Left lung (tissue), 14 donors: ENCODE measurements at places on chromosomes 5 and 9. TPM values are rescaled to one million over a fixed set of nuclear protein-coding genes. Genes with fewer than 3 reads are reported as not detected.

GRCh38 chr5:158209219-158209908 lies 350.4 kb upstream of the CLINT1 start:
- H3K4me3 ChIP-seq: no peak overlapping the region
- no peaks in the 10 kb centered on the region for H3K27me3 ChIP-seq
- no peaks in the 10 kb centered on the region for H3K36me3 ChIP-seq
- H3K4me1 ChIP-seq: no peaks in the 10 kb centered on the region

GRCh38 chr5:83844449-83845068 lies 123.9 kb upstream of the HAPLN1 start:
- peak; percentile 19 for DNase-seq
- no peaks in the 10 kb centered on the region for H3K36me3 ChIP-seq
- no peak overlapping the region for H3K4me3 ChIP-seq

GRCh38 chr9:8071445-8071798 lies 271.8 kb upstream of the DMAC1 start:
- H3K27ac ChIP-seq: no peak overlapping the region
- DNase-seq: no peak
- no peak overlapping the region for H3K4me3 ChIP-seq
- H3K4me1 ChIP-seq: no peaks in the 10 kb centered on the region

- peak overlapping the region; percentile 57 for H3K27ac ChIP-seq
- no peaks in the 10 kb centered on the region for H3K27me3 ChIP-seq
- no peak for DNase-seq
- no peaks in the 10 kb centered on the region for H3K36me3 ChIP-seq
Measured at GRCh38 chr9:106697390-106697749, 165.6 kb upstream of the ZNF462 start.

DNA sequence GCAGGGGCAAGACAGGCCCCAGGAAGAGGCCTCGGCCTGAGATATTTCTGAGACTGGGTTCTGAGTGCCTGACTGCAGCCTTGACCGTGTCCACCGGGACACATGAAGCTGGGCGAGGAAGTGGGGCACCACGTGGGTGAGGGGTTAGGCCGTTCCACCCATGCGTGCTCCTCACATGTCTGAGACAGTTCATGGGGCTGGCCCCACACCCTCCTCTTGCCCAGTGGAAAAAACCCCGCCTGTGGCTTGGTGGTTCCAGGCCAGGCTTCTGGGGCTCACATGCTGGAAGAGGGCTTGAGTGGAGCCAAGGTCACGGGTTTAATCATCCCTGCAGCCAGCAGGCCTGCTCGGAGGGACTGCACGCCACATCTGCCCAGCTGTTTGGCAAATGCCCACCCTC lies 11.4 kb downstream of the HMCN2 start:
- H3K36me3 ChIP-seq: no peaks in the 10 kb centered on the region
- H3K4me1 ChIP-seq: no peaks in the 10 kb centered on the region
- DNase-seq: no peak
- H3K27ac ChIP-seq: no peak overlapping the region
- no peaks in the 10 kb centered on the region for H3K27me3 ChIP-seq

- DNase-seq: no peak
- no peak overlapping the region for H3K27ac ChIP-seq
- H3K36me3 ChIP-seq: no peaks in the 10 kb centered on the region
- H3K4me3 ChIP-seq: no peak overlapping the region
- H3K27me3 ChIP-seq: no peaks in the 10 kb centered on the region
- no peaks in the 10 kb centered on the region for H3K4me1 ChIP-seq
Measured at GRCh38 chr5:120527251-120527650, 63.2 kb downstream of the PRR16 start.

DNA sequence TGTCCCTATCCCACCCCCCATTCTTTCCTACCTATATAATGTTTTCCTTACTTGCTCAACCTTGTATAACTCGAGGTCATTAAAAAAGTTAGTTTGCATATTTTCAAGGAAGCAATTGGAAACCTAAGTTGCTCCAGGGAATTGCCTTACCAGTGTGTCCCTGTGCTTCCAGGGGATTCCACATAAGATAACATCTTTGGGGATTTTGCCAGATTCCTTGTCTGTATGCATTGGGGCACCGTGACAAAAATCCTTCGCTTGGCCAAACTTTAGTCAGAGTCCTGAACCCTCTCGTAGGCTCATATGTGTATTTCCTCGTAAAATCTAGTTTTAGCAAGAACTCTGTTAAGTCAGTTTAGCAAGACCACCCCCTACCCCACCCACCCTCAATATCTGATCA lies 14.7 kb upstream of the OSMR start:
- H3K4me3 ChIP-seq: no peak overlapping the region
- peaks cover 2% of the 10 kb centered on the region for H3K4me1 ChIP-seq
- DNase-seq: no peak
- no peak overlapping the region for H3K27ac ChIP-seq

- no peak overlapping the region for H3K4me3 ChIP-seq
- H3K36me3 ChIP-seq: peaks cover 56% of the 10 kb centered on the region
- no peaks in the 10 kb centered on the region for H3K27me3 ChIP-seq
- no peaks in the 10 kb centered on the region for H3K4me1 ChIP-seq
- no peak overlapping the region for H3K27ac ChIP-seq
Measured at GRCh38 chr5:172071309-172071875, 65.0 kb upstream of the FBXW11 start.

GRCh38 chr5:23484096-23484495 lies 23.3 kb upstream of the PRDM9 start:
- no peak overlapping the region for H3K27ac ChIP-seq

GRCh38 chr9:99925541-99925940 lies 19.1 kb downstream of the STX17 start:
- H3K27ac ChIP-seq: no peak overlapping the region
- no peak for DNase-seq
- peaks cover 49% of the 10 kb centered on the region for H3K36me3 ChIP-seq
- H3K4me3 ChIP-seq: no peak overlapping the region
- no peaks in the 10 kb centered on the region for H3K27me3 ChIP-seq

GRCh38 chr9:113635586-113635985 lies 172.1 kb downstream of the RGS3 start:
- no peak overlapping the region for H3K27ac ChIP-seq
- H3K4me3 ChIP-seq: no peak overlapping the region
- no peak for DNase-seq
- no peaks in the 10 kb centered on the region for H3K27me3 ChIP-seq
- H3K36me3 ChIP-seq: no peaks in the 10 kb centered on the region
- peaks cover 3% of the 10 kb centered on the region for H3K4me1 ChIP-seq

- DNase-seq: no peak
- H3K36me3 ChIP-seq: no peaks in the 10 kb centered on the region
- H3K27ac ChIP-seq: no peak overlapping the region
- no peaks in the 10 kb centered on the region for H3K4me1 ChIP-seq
- no peaks in the 10 kb centered on the region for H3K27me3 ChIP-seq
Measured at GRCh38 chr5:103108086-103108485, 11.9 kb downstream of the GIN1 start.

DNA sequence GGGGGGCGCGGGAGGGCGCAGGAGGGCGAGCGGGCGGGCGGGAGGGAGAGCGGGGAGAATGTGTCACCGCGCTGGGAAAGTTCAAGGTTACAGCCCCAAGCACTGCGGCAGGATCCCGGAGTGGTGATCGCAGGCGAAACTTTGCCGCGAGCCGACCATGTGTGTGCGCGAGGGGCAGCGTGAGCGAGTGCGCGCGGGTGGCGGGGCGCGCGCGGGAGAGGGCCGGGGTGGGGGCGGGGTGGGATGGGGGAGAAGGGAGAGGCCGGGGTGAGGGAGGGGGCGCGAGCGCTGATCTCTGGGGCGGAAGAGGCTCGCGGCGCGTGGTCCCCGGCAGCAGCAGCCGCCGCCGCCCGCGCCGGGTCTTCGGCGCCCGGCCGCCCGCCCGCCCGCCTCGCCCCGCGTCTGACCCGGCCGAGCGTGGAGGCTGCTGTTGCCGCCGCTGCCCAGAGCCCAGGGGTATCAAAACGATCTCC lies at the start of gene NFIB:
NFIB (minus strand) TSS at position 191 of the 473 bp plus-strand sequence. CDS start 630 bp downstream, outside the sequence.
- H3K27me3 ChIP-seq: peaks cover 72% of the 10 kb centered on the region
- H3K27ac ChIP-seq: peak within 1 kb of the TSS; percentile 96
- peaks cover 37% of the 10 kb centered on the region for H3K4me1 ChIP-seq
- DNase-seq: peak; percentile 40
- peak within 1 kb of the TSS; percentile 64 for H3K4me3 ChIP-seq

DNA sequence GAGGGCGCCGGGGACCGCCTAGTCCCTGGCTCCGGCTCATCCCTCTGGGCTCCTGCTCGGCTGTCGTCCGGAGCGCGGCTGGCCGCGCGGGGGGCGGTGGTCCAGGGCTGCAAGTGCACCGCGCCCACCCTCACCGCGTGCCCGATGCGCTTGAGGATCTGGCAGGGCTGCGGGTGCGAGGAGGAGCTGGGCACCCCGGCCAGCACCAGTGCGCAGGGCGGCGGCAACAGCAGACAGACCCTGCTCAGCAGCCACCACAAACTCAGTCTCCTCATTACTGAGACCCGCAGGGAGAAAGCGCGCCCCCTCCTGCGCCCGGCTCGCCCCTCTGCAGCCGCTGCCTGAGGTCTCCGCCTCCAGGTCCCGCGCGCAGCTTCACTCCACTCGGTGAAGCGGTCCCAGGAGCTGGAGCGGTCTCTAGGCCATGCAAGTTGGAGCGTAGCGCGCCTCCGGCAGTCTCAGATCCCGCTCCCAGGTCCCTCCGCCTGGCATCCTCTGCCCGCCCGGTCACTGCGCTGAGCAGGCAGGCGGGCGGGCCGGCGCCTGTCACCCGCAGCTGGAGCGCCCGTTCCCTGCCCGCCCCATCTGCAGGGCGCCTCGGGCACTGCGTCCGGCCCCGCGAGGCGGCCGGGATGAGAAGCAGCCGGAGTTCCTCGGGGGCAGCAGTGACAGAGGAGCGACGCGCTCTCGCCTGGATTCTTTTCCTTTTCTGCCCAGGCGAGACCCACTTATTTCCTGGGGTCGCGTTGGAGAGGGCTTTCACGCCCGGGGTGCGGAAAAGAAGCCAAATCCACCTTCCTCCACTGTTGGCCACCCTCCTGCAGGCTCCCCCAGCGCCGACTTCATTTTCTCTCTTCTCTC lies 512 bp downstream of the GRIN3A start:
- H3K36me3 ChIP-seq: no peaks in the 10 kb centered on the region
- H3K27ac ChIP-seq: no peak overlapping the region
- peaks cover 36% of the 10 kb centered on the region for H3K27me3 ChIP-seq
- no peak for DNase-seq

DNA sequence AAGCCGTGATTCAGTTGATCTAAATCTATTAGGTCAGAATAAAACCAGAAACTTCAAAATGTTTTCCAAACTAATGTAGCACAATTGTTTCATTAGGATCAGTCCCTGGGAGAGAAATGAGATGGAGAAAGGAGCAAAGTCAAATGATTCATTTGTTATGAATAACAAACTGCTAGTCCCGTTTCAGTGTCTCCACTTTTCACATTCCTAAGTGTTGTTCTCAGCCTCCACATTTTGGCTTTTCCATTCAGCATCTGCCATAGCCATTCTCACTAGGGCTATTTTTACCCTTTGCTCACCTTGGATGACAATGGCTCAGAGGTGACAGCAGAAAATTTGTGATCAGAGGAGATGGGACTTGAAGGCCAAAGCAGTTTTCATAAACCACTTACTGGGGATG lies 314.1 kb upstream of the KIF2A start:
- no peak overlapping the region for H3K4me3 ChIP-seq
- no peaks in the 10 kb centered on the region for H3K36me3 ChIP-seq
- no peak for DNase-seq
- no peaks in the 10 kb centered on the region for H3K27me3 ChIP-seq

GRCh38 chr9:3268223-3268622 lies 257.6 kb downstream of the RFX3 start:
- no peaks in the 10 kb centered on the region for H3K27me3 ChIP-seq
- H3K4me1 ChIP-seq: no peaks in the 10 kb centered on the region
- no peak overlapping the region for H3K4me3 ChIP-seq
- peaks cover 16% of the 10 kb centered on the region for H3K36me3 ChIP-seq
- no peak for DNase-seq

- no peak overlapping the region for H3K4me3 ChIP-seq
- no peaks in the 10 kb centered on the region for H3K27me3 ChIP-seq
- no peak for DNase-seq
- no peaks in the 10 kb centered on the region for H3K36me3 ChIP-seq
Measured at GRCh38 chr5:160171666-160172065, 52.4 kb upstream of the PWWP2A start.

DNA sequence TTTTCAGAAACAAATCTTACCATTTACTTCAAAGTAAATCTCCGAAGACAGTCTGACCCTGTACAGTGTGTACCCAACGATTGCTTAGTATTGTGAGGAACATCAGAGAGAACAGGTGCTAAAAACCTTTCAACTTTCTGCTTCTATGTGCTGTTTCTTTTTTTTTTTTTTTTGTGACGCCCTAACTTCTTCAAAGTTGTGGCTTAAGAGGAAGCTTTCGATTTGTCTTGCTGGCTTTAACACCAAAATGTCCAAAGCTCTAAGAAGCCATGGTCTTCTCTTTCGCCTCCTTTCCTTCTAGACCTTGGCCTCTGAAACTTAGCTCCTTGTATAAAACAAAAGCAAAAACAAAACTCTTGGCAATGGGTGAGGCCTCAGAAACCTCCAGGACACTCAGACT lies 1.2 kb downstream of the TNFSF8 start:
- peak overlapping the region; percentile 91 for H3K27ac ChIP-seq
- no peaks in the 10 kb centered on the region for H3K36me3 ChIP-seq
- peak overlapping the region; percentile 36 for H3K4me3 ChIP-seq
- no peak for DNase-seq
- peaks cover 3% of the 10 kb centered on the region for H3K27me3 ChIP-seq

DNA sequence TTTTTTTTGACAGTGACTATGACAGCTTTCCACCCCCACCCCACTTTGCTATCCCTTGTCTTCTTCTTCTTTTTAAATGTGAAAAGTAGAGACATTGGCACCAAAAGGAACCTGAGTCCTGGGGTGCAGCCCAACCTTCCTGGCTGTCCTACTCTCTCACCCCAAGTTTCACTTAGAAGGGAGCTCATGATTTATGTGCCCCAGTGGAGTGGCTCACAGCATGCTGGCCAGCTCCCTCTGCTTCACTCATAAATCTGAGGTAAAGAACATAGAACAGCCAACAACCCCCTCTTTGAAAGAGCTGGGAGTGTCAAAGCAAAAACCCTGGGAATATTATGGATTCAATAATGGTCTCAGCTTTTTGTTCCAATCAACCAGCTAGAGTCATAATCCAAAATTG lies 196.3 kb upstream of the DAPK1 start:
- H3K27ac ChIP-seq: no peak overlapping the region
- H3K36me3 ChIP-seq: no peaks in the 10 kb centered on the region
- no peak overlapping the region for H3K4me3 ChIP-seq
- no peak for DNase-seq

- H3K27me3 ChIP-seq: no peaks in the 10 kb centered on the region
- H3K36me3 ChIP-seq: no peaks in the 10 kb centered on the region
- no peak overlapping the region for H3K27ac ChIP-seq
- H3K4me3 ChIP-seq: no peak overlapping the region
- H3K4me1 ChIP-seq: peaks cover 5% of the 10 kb centered on the region
- DNase-seq: peak; percentile 44
Measured at GRCh38 chr5:61055434-61056006, 106.7 kb downstream of the SMIM15 start.

FREM1 gene
- 2.4 TPM for total RNA-seq

MAST4 gene
- total RNA-seq: 57.6 TPM

ABO gene
- 5.7 TPM for total RNA-seq

AK8 gene
- total RNA-seq: 1.9 TPM

MLANA gene
- total RNA-seq: not detected

PCDHA7 gene
- 0.87 TPM for total RNA-seq

TYRP1 gene
- total RNA-seq: 3.1 TPM

HAVCR1 gene
- total RNA-seq: 0.31 TPM

NADK2 gene
- total RNA-seq: 30.8 TPM

NFIB gene
- 97.9 TPM for total RNA-seq

NMUR2 gene
- total RNA-seq: 0.81 TPM

SPATA31C1 gene
- total RNA-seq: not detected

RNF180 gene
- 12.4 TPM for total RNA-seq
